Ascending aorta (tissue), 2 donors: ENCODE measurements at places on chromosomes 6 and 20. TPM values are rescaled to one million over a fixed set of nuclear protein-coding genes. Genes with fewer than 3 reads are reported as not detected.

Gene HLA-DQB2
- 0.53 TPM for total RNA-seq

Gene APOBEC2
- not detected for total RNA-seq

Gene TRPC4AP
- 54.1 TPM for total RNA-seq

Gene BANF2
- not detected for total RNA-seq

Gene ADGRF5
- total RNA-seq = 29.6 TPM

Gene PRRT1
- total RNA-seq = 1.4 TPM

Gene PLCB1
- total RNA-seq = 22.9 TPM

Gene PSMG4
- 23.9 TPM for total RNA-seq

DNA sequence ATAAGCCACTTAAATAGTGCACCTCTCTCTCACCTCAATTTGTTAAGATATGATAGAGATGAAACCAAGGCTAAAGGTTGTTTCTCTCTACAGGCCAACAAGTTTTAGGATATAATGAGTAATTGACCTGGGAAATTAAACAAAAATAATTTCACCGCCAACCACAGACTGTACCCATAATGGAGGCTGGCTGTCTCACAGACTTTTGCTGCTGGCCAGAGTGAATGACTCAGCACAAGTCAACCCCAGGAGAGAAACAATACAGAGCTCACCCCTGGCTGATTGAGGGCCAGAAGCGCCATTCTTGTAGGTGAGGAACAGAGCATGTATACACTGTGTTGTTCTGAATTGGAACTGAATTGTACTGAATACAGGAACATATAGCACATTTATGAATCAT lies 99.9 kb downstream of the CAP2 start:
- DNase-seq = no peak
- no peaks in the 10 kb centered on the region for H3K27me3 ChIP-seq
- H3K4me1 ChIP-seq = no peaks in the 10 kb centered on the region

DNA sequence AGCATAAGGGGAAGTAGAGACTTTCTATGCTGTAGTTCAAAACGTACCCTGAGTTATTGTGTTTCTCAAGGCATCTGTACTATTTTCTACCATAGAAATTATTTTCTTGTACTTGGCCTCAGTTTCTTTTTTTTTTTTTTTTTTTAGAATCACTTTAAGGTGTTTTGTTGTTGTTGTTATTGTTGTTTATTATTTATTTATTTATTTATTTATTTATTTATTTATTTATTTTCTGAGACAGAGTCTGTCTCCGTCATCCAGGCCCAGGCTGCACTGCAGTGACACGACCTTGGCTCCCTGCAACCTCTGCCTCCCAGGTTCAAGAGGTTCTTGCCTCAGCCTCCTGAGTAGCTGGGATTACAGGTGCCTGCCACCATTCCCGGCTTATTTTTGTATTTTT lies 179.1 kb downstream of the GRIK2 start:
- no peaks in the 10 kb centered on the region for H3K4me1 ChIP-seq
- no peak for DNase-seq
- H3K27me3 ChIP-seq = no peaks in the 10 kb centered on the region
- H3K27ac ChIP-seq = no peak overlapping the region
- H3K36me3 ChIP-seq = no peaks in the 10 kb centered on the region

DNA sequence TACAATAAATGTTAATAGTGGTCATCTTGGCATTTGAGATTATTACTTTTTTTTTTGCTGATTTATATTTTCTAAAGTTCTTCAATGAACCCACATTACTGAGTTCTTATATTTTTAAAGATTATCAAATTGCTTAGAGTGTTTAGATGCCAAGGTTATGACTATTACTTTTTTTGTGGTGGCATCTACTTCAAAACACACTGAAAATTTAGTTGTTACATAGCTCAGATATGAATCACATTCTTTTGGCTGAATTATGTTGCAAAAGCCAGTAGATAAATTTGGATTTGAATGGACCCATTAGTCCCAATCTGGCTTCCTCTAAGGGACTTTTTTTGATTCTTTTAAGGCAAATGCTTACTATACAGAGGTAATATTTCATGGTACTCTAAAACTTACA lies 8.9 kb downstream of the UTRN start:
- no peaks in the 10 kb centered on the region for H3K27me3 ChIP-seq
- DNase-seq = no peak
- H3K36me3 ChIP-seq = peaks cover 14% of the 10 kb centered on the region
- peaks cover 3% of the 10 kb centered on the region for H3K4me1 ChIP-seq
- H3K27ac ChIP-seq = peak overlapping the region; percentile 21

- DNase-seq = no peak
- no peaks in the 10 kb centered on the region for H3K36me3 ChIP-seq
- no peaks in the 10 kb centered on the region for H3K27me3 ChIP-seq
- H3K27ac ChIP-seq = no peak overlapping the region
- H3K4me3 ChIP-seq = no peak overlapping the region
- H3K4me1 ChIP-seq = no peaks in the 10 kb centered on the region
Observed at GRCh38 chr6:71139249-71139648, 149.4 kb upstream of the OGFRL1 start.

- H3K27me3 ChIP-seq = no peaks in the 10 kb centered on the region
- H3K27ac ChIP-seq = no peak overlapping the region
- H3K36me3 ChIP-seq = no peaks in the 10 kb centered on the region
Observed at GRCh38 chr6:72631480-72631879, 9.6 kb downstream of the KCNQ5 start.

GRCh38 chr6:81933089-81933488 lies 180.6 kb upstream of the TENT5A start:
- no peaks in the 10 kb centered on the region for H3K4me1 ChIP-seq
- H3K36me3 ChIP-seq = no peaks in the 10 kb centered on the region
- DNase-seq = no peak
- no peak overlapping the region for H3K4me3 ChIP-seq
- H3K27me3 ChIP-seq = no peaks in the 10 kb centered on the region
- no peak overlapping the region for H3K27ac ChIP-seq

- DNase-seq = no peak
- H3K4me3 ChIP-seq = no peak overlapping the region
- H3K36me3 ChIP-seq = no peaks in the 10 kb centered on the region
- H3K27me3 ChIP-seq = no peaks in the 10 kb centered on the region
- no peak overlapping the region for H3K27ac ChIP-seq
Observed at GRCh38 chr6:27053738-27054137, 193.8 kb upstream of the PRSS16 start.

DNA sequence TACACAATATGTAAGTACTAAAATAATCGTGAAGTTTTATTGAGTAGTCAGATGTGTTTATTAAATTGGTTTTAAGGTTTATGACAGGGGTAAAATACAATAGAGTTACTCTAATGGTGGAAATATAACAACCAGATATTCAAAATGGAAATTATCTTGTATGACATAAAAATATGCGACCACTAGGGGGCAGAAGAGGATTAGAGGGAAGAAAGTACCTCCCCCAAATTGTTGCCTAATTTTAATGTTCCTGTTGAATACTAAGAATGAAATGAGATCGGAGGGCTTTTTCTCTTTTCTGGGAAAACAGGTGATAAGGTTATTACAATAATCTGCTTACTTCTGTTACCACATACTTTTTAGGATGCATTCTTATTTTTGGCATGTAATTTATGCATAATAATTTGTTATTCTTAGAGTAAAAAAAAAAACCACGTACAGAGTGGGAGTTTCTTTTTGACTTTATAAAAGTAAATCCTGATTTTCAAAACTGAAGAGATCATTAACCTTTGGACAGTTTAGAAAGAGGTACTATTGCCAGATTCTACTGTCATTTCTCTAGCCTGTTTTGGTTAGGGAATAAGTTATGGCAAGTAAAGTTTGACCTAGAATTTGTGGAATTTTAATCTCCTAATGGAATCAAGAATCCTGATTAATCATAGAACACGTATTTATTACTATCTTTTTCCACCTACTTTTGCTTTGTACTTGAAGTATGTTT lies 159.2 kb downstream of the CD109 start:
- peak overlapping the region; percentile 21 for H3K4me3 ChIP-seq
- H3K4me1 ChIP-seq = no peaks in the 10 kb centered on the region
- H3K27me3 ChIP-seq = no peaks in the 10 kb centered on the region
- DNase-seq = no peak
- H3K27ac ChIP-seq = no peak overlapping the region

- no peak overlapping the region for H3K4me3 ChIP-seq
- no peak overlapping the region for H3K27ac ChIP-seq
- H3K4me1 ChIP-seq = no peaks in the 10 kb centered on the region
- no peaks in the 10 kb centered on the region for H3K27me3 ChIP-seq
- H3K36me3 ChIP-seq = peaks cover 17% of the 10 kb centered on the region
- no peak for DNase-seq
Observed at GRCh38 chr20:58312836-58313235, 3.3 kb downstream of the RAB22A start.

GRCh38 chr20:24870057-24870456 lies 79.0 kb upstream of the CST7 start:
- no peak overlapping the region for H3K4me3 ChIP-seq
- H3K36me3 ChIP-seq = no peaks in the 10 kb centered on the region

- no peaks in the 10 kb centered on the region for H3K4me1 ChIP-seq
- H3K36me3 ChIP-seq = no peaks in the 10 kb centered on the region
- DNase-seq = no peak
Observed at GRCh38 chr20:48175261-48175660, 390.0 kb upstream of the SULF2 start.

GRCh38 chr6:139290787-139291311 lies 949 bp downstream of the TXLNB start:
- no peak for DNase-seq
- no peaks in the 10 kb centered on the region for H3K36me3 ChIP-seq
- peak overlapping the region; percentile 23 for H3K4me3 ChIP-seq
- H3K4me1 ChIP-seq = no peaks in the 10 kb centered on the region

- H3K4me3 ChIP-seq = no peak overlapping the region
- H3K27ac ChIP-seq = no peak overlapping the region
- no peaks in the 10 kb centered on the region for H3K27me3 ChIP-seq
- no peaks in the 10 kb centered on the region for H3K4me1 ChIP-seq
- no peak for DNase-seq
- no peaks in the 10 kb centered on the region for H3K36me3 ChIP-seq
Observed at GRCh38 chr6:165653196-165653595, 9.8 kb downstream of the PDE10A start.
